ENCODE measurements at places on chromosomes 12 and 14. TPM values are rescaled to one million over a fixed set of nuclear protein-coding genes. Genes with fewer than 3 reads are reported as not detected.

GRCh38 chr12:43112101-43112920 is 439.7 kb downstream of the ADAMTS20 start:
- no peak for DNase-seq

The BCDIN3D gene
- total RNA-seq: 5.1 TPM

DNA sequence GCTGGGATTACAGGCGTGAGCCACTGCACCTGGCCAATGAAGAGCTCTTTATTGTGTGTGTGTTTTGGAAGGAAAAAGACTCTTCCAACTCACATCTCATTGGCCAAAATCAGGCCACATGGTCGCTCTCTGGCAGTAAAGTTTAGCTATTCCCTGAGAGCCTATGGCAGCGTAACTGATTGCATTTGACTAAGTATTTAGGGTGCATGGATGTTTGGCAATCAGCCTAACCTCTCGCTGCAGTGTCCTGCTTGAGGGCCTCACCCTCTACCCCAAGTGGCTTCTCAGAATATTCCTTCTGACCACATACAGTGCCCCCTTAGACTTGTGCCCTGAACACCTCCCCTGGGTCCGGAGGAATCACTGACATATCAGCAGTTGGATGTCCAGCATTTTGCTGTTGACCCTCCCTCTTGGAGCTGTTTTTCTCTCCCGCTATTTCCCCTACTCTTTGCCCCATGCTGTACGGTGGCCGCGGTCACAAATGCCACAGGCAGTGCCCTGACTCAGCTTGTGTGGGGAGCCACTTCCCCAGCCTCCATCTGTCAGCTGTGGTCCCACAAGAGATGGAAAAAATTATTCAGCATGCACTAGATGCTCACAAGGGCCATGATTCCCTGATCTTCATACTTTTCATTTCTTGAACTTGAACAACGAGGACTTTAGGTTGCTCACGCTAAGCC is 9.5 kb downstream of the PHETA1 start:
- DNase-seq: no peak

DNA sequence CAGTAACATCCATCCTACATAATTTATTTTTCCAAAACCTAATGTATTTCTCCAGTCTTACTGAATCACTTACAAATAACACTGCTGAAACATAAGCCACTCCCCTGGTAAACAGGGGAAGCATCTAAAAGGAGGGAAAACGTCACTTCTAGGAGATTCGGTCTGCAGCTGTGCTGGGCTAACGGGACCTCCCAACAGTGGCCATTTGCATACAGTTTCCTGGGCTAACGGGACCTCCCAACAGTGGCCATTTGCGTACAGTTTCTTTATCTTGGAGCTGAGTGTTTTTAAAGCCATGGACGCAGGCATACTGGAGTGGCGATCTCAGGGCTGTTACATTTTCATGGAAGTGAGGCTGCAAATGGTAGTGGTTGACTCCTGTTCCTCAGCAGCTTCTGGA is 242.9 kb downstream of the TMEM132D start:
- DNase-seq: no peak
